ENCODE measurements at places on chromosomes 16 and 17. TPM values are rescaled to one million over a fixed set of nuclear protein-coding genes. Genes with fewer than 3 reads are reported as not detected.

Gene MPV17L
- 0.71 TPM for total RNA-seq

Gene HS3ST4
- not detected for total RNA-seq

Gene KRT9
- not detected for total RNA-seq

Gene SOST
- total RNA-seq: not detected

Gene MYLK3
- 0.20 TPM for total RNA-seq

Gene CES5A
- not detected for total RNA-seq

Gene RPGRIP1L
- 9.6 TPM for total RNA-seq

Gene HS3ST3B1
- total RNA-seq: 6.0 TPM

Gene KRTAP1-1
- total RNA-seq: not detected

Gene WNT3
- total RNA-seq: not detected

Gene CRYBA1
- not detected for total RNA-seq

Gene RCVRN
- total RNA-seq: not detected

Gene TACO1
- total RNA-seq: 40.0 TPM

GRCh38 chr17:60743799-60744198, 66.1 kb downstream of the BCAS3 start:
- DNase-seq: no peak

DNA sequence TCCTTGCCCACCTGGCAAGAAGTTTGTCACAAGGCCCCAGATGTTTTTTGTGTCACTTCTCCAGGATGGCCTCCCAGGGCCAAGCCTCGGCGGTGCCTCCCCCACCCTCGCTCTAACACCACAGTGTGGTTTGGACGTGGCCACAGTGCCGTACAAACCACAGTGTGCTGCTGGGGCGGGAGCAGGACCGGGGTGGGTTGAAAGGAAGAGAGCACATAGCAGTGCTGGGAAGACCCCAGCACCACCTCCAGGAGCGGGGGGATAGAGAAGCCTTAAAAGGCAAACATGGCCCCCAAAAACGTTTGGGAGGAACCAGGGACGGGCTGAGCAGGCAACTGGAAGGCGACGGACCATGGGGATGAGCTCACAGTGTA, 5.0 kb upstream of the BCL6B start:
- no peak for DNase-seq

- no peak for DNase-seq
Measured at GRCh38 chr16:51150165-51150887, 744 bp downstream of the SALL1 start.

DNA sequence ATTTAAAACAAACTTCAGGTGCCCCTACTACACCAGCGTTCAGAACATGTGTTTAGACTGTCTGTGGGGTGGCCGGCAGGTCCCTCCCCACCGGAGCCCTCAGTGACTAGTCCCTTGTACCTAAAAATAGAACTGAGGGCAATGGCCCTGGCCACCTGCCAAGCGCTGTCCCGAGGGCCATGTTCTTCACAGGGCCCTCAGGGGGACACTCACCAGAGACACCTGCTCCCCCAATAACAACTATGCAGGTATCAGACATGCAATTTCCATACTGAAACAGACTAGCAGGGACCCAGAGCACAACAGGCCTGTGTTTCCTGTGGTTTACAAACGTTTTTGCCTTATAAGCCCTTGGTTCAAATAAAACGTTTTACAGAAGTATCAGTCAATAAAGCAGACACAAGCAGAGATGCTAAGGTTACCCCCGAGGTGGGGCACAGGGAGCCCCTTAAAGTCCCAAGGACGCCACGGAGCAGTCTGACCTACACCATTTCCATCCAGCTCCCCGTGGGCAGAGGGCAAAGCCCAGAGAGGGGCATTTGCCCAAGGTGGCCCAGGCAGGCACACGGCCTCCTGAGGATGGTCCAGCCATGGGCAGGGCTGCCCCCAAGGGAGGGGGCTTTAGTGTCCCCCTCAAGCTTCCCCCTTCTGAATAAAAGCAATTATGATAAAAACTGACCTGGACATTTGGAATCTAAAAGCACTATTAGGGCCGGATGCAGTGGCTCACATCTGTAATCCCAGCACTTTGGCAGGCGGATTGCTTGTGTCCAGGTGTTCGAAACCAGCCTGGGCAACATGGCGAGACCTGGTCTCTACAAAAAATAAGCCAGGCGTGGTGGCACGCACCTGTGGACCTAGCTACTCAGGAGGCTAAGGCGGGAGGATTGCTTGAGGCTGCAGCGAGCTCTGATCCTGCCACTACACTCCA, 896 bp upstream of the MYLK3 start:
- DNase-seq: no peak

DNA sequence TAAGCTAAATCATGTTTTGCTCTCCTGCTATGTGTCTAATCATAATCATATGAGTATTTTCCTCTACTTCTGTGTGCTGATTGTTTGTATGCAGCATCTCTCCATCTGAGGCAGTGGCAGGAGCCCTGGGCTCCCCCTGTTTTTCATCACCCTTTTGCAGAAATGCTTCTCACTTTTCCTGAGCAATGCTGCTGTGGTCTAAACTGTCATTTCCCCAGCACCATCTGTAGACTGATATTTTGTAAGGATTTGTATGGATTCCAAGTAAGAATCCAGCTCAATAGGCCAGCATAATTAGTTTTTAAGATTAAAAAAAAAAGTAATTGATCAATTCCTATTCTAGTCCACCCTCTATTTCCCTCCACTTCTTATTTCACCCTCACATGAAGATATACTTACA, 257.0 kb upstream of the CPHXL start:
- DNase-seq: no peak

GRCh38 chr16:50697881-50698767, 4.7 kb downstream of the NOD2 start:
- DNase-seq: peak; percentile 57

- peak; percentile 64 for DNase-seq
Measured at GRCh38 chr17:57604771-57605674, 140.1 kb downstream of the CCDC182 start.

DNA sequence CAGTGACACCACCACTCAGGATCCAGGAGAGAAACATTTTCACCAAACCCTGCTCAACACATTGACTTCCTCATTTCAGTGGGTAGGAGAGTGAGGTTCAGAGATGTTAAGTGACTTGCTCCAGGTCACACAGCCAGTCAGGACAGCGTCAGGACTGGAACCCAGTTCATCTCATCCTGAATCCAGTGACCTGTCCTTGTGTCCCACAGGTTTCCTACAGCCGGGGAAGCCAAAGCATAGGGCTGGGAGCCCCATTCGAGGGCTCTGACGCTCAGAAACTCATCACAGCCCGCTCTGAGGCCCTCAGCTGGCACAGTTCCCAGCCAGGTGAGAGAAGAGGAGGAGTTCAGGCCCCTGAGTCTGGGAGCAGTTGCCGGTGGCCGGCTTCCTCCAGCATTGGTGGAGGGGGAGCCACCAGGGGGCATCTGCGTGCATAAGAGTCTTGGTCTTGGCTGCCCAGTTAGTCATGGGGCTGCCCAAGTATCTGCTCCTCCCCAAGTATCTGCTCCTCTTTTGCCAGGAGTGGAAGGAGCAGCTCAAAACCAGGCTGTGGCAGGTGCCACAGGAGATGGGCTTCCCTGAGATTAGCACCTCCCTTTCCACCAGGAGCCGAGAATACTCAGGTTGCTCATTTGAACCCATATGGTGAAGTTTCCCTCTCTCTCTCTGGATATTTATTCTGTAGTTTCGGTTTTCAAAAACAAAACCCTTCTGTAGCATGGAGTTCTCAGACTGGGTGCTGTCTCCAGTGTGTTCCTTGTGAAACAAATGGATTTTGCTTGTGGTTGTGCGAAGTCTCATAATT, 56.0 kb downstream of the TNFRSF13B start:
- no peak for DNase-seq

GRCh38 chr17:2106308-2106955, 51.5 kb downstream of the HIC1 start:
- DNase-seq: no peak

GRCh38 chr17:32259586-32259985, 6.0 kb upstream of the RHBDL3 start:
- no peak for DNase-seq

GRCh38 chr16:58345574-58346354, 46.5 kb upstream of the GINS3 start:
- no peak for DNase-seq

GRCh38 chr17:31788571-31788946, 70.5 kb downstream of the COPRS start:
- DNase-seq: no peak

- no peak for DNase-seq
Measured at GRCh38 chr16:22692916-22693637, 120.9 kb upstream of the HS3ST2 start.

DNA sequence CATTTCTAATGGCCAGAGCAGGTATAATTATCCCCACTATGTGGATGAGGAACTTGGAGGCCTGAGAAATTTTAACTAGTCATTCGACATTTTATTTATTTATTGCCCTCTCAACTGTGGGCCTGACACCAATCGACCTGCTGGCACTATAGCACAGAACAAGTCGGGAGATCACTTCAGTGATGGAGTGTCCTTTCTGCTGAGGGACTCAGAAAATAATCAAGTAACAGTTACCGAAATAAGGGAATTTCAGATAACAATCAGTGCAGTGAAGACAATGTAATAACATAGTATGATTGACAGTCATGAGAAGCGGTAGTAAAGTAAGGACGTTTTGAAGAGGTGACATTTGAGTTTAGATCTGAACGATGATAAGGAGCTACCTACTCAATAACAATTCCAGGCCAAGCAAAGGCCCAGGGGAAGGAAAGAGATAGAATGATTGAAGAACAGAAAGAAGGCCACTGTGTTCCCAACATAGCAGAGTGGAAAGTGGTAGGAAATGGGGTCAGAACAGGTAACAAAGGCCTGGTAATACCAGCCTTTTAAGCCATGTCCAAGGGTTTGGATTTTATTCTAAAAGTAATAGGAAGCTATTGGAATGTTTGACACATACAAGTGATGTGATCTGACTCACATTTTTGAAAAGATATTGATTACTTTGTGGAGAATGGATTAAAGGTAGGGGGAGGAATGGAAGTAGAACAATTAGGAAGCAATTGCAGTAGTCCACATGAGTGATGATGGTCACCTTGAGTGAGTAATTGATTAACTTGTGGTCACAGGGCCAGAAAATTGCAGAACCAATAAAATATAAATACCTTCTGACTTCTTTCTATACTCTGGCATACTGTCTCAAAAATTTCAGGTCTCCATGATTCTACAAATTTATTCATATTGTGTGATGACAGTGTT, 1.4 kb downstream of the STXBP4 start:
- DNase-seq: no peak

- DNase-seq: no peak
Measured at GRCh38 chr16:10979717-10980601, 35.6 kb downstream of the CLEC16A start.

DNA sequence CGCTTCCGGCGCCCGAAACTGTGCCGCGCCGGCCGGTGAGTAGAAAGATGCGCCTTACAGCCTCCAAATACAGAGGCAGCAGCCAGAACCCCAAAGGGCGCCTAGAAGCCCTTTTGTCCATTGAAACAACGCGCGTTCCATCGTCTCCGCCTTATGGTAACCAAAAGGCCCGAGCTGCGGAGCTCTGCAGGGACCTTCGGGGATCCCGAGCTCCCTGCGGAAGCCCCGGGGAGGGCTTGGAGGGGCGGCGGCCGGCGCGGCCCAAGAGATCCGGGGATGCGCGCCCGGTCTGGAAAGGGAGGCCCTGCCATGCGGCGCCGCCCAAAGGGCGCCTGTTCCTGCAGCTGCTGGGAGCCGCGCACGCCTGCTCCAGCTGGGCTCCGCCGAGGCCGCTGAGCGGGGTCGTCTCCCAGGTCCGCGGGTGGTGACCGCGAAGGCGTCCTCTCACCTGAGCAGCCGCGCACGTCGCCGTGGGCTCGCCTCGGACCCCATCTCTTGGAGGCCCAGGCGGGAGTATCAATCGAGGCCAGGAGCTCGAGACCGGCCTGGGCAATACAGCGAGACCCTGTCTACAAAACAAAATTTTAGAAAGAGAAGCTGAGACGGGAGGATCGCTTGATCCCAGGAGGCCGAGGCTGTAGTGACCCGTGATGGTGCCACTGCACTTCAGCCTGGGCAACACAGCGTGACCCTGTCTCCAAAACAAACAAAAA, 742 bp upstream of the FBXO31 start:
- no peak for DNase-seq

- DNase-seq: no peak
Measured at GRCh38 chr17:17196776-17197175, 9.4 kb downstream of the PLD6 start.

DNA sequence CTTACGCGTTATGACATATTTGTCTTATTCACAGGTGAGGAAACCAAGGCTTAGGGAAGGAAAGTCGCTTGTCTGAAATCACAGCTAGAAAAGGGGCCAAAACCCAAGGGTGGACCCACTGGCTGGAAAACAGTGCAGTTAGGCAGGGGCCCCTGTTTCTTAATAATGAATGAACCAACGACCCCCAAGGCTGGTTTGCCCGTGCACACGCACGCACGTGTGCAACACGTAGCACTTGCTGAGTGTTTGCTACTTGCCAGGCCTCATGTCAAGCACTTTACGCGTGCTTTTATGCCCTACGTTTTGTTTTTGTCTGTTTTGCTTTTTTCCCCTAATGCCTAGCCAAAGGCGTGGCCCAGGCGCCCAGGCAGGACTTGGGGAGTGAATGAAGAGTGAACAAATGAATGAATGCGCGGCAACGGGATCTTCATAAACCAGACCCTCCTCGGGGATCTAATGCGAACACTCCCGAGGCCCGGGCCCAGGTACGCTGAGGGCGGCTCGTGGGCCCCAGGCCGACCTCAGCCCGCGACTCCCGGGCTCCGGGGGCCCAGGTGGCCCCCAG, 571 bp upstream of the USP10 start:
- no peak for DNase-seq

GRCh38 chr17:42101513-42102292, 3.4 kb upstream of the ZNF385C start:
- peak; percentile 50 for DNase-seq

DNA sequence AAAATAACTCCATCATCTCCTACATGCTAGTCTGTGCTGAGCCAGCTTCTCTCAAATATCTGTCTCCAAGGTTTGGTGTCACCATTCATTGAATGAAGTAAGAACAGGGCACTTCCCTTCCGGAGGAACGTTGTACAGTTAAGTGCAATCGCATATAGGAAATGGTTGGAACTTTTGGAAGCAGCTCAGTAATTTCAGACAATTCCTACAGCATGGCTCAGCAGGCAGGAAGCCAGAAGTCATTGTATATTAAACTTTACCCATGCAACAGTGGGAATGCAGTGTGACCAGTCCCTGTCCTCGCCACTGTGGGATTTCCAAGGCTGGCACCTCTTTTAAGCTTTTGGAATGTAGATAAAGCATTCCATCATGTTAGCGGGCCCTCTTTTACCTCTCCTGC, 51.1 kb upstream of the MYH2 start:
- no peak for DNase-seq

Measured in CD8-positive, alpha-beta memory T cell (primary cell).